ENCODE measurements at places on chromosomes 6 and 20.

GRCh38 chr20:5864873-5865587, 85.3 kb downstream of the TRMT6 start:
- no peak for DNase-seq

GRCh38 chr6:114024746-114025145, 53.8 kb upstream of the HDAC2 start:
- no peak for DNase-seq

- DNase-seq: no peak
Observed at GRCh38 chr6:158369241-158369640, 57.0 kb downstream of the TULP4 start.

DNA sequence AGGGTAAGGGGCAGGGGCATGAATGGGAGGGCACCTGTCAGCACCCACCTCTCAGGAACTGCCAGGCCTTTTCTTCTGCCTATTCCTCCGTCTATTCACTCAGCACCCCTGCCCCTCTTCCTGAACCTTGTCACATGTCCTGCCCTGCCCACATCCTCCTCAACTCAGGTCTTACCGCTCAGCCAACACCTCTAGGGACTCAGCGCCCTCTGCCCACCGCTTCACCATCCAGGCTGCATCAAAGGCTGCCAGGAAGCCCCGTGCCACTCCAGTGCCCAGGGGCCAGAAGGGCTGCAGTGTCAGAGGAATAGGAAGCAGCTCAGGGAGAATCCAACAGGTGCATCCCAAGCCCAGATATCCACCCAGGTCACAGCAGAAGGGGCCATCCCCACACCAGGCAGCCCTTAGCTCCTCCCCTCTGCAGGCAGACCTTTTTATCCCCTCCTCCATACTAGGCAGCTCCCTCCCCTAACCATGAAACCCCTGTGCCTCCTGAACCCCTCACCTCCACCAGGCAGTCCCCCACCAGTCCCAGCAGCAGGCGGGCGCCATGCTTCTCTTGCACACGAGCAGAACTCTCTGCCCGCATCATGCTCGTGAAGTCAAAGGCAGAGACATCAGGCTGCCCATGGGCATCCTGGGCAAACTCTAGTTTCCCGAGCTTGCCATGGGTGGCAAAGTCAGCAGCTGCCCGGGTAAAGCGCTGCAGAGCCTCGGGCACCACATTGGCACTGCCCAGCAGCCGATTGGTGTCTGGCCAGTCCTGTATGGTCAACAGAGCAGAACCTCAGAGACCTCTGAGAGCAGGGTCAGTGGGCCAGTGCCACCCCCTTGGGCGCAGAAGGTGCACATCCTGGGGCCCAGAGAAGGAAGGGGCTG, 5.5 kb downstream of the MICAL1 start:
- DNase-seq: no peak

- no peak for DNase-seq
Observed at GRCh38 chr6:162541019-162541601, 186.5 kb downstream of the PRKN start.

DNA sequence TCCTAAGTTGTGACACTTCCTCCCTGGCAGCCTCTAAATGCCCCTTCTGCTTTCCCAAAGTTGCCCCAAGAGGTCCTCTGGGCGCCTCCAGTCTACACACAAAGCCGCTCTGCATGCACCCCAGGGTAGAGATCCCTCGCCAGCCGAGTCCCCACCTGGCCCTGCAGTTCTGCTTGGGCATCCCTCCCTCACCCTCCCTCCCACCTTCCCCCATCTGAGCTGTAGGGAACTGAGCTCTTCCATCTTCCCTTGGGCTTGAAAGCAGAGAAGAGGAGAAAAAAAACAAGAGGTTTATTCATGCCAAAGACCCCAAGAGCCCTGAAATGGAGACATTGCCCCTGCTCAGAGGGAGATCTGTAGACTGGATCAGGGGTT, 5.7 kb upstream of the FGD2 start:
- no peak for DNase-seq

- DNase-seq: no peak
Observed at GRCh38 chr20:24531631-24532419, 62.4 kb downstream of the SYNDIG1 start.

- no peak for DNase-seq
Observed at GRCh38 chr6:33699739-33700138, 11.8 kb downstream of the UQCC2 start.

Data from activated T-cell treated with anti-CD3 and anti-CD28 coated beads for 24 hours (primary cell).